ENCODE measurements at places on chromosomes 5 and 9. TPM values are rescaled to one million over a fixed set of nuclear protein-coding genes. Genes with fewer than 3 reads are reported as not detected.

HTR1A gene
- total RNA-seq, result not detected

CBY3 gene
- total RNA-seq, result not detected

MZB1 gene
- not detected for total RNA-seq

DNA sequence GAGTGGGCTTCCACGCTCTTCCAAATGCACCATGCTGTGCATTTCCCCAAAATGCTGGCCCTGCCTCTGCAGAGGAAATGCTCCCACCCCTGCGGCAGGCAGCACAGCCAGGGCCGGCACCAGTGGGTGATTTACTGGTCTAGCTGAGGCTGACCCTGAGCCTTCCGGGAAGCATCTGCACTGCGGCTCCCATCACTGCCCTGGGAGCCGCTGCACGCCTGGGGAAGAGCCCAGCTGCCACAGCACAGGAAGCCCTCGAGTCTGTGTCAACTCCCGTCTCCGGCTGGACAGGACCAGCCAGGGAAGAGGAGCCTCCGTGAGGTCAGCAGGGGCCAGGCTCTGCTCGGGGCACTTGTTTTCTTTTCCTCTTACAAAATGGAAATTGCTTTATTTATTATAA, 25.1 kb upstream of the EEIG1 start:
- peak; percentile 53 for DNase-seq

DNA sequence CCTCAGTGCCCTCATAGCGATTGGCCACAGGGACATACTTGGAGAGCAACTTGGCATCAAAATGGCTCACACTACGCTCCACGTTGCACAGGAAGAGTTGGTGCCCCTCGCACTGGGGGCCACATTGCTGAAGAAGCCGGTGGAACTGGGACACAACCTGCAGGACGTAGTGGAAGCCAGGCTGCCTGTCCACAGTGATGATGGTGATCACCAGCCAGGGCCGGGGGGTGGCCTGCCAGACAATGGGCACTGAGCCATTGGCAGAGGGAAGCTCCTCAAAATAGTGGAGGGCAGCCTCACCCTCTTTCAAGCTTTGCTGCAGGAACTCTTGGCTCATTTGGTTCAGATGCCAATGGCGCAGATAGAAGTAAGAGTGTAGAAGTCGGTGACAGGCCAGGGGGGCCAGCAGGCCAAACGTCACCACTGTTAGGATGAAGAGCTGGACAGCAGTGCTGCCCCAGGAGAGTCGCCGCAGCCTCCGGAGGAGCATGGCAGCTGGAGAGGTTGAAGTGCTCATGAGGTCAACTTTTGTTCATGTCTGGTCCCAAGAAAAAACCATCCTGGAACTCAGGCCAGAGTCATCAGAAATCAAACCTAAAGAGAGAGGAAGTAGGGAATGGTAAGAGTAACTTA, 41.1 kb upstream of the ALDOB start:
- no peak for DNase-seq

- DNase-seq, result no peak
These were observed 149.8 kb downstream of the NR2F1-AS1 start for GRCh38 chr5:93431250-93431649.

DNA sequence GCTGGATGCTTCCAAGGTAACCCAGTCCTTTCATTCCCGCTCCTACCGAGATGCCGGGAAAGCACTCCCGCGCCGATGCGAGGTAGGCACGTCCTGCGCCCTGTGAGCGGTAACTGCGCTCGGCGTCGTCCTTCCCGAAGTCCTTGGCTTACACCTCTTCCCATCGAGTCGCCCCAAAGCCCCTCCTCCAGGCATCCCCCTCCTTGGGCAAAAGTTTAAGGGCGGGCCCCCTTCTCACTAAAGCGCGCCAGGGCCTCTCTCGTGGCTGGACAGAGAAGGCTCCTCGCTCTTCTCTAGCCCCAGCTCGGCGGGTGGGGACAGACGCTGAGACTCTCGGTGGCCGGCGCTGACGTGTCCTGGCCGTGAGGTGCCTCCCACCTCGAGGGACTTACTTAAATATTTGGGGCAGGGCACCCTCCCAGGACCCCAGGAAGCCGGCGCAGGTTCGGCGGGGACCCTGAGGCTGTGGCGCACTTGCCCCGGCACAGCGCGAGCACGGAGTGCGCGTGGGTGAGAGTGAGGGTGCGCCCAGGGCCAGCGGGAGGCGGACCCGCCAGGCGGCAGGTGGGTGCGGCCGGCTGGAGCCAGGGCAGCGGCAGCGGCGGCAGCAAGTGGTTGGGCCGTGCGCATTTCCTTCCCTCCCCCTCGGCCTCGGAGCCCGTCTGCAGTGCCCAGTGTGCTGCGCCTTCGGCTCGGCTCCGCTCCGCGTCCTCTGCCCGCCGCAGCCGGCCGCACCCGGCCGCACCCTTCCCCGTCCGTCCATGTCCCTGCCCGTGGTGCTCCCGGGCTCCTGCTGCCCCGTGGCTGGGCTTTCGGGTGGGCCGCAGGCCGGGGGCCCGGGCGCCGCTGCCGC, at the start of gene ENTREP1:
ENTREP1 (plus strand) TSS at position 667 of the 853 bp plus-strand sequence; CDS start at position 762, 95 bp downstream.
- peak; percentile 55 for DNase-seq
